Stimulated activated CD8-positive, alpha-beta memory T cell treated with anti-CD3 and anti-CD28 coated beads, Interleukin-4, amount 100 ng/mL, for 1 hour (primary cell): ENCODE measurements at places on chromosomes 16 and 17.

DNA sequence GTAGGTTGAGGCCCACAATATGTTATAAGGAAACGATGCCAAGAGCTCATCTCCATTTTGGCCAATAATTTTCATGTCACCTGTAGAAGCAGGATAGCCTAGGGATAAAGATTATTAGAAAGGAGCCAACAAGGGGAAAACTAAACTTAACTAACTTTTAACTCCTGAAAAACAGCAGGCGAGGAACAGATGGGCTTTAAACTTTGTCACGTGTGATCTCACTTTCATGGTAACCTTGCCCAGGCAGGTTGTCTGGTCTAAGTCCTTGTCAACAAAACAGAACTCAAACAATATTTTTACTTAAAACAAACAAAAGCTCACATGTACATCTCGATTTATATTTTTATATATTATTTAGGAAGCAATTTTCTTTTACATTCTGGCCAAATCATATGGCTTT is 1672.0 kb downstream of the TP53TG3F start:
- no peak for DNase-seq

DNA sequence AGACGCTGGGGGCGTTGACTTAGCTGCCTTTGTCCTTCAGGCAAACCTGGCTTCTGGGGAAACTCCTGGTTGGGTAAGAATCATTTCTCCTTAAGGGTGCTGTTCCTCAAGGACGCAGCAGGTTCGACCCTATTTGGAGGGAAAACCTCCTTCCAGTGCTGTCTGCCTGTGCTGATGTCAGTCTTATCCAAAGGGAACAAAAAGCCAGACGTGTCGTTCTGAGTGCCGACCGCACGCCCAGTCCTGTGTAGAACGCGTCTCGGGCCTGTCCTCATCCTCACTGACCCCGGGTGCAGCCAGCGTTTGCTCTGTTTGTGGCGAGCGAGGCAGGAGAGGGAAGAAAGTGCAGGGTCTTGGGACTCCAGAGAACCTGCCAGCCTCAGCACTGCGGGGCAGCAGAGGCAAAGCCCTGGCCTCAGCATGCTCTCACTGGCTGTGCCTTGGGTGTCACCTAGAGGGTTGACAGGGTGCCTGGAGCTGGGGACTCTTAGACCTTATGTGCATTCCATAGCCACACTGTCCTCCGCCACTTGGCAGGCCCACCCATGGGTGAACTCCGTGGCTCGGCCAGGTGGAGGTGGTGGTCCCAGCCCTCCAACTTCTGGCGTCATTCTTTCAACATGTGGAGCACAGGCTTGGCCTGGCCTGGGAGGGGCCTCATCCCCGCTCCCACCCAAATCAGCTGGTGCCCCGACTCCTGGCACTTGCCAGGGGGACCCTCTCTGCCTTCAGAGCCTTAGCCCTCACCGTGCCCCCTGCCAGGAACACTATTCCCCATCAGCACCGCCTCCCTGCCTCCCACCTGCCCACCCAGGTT is 6.0 kb downstream of the SNN start:
- DNase-seq: no peak

DNA sequence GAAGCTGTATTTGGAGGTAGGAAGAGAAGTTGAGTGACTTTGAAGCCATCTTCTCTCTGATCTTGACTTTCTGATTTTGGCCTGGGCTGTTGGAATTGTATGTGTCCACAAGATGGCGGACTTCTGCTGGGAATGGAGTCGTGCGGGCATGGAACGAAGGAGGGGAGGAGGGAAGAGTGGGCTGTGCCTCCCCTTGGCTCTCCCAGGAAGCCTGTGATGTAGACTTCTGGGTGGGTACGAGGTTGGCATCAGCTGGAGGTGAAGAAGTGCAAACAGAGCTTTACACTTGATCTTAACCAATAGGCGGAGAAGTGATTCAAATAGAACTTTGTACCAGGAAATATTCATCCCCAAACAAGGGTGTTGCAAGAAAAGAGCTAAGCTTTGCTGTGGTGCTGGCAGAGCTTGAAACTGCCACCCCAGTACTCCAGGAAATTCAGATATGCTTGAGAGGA is 7.4 kb upstream of the TMEM220 start:
- no peak for DNase-seq

- DNase-seq: no peak
Measured at GRCh38 chr17:31605761-31606160, 214.3 kb downstream of the RAB11FIP4 start.

GRCh38 chr17:39239640-39240314 is 14.0 kb upstream of the STAC2 start:
- DNase-seq: peak; percentile 48

DNA sequence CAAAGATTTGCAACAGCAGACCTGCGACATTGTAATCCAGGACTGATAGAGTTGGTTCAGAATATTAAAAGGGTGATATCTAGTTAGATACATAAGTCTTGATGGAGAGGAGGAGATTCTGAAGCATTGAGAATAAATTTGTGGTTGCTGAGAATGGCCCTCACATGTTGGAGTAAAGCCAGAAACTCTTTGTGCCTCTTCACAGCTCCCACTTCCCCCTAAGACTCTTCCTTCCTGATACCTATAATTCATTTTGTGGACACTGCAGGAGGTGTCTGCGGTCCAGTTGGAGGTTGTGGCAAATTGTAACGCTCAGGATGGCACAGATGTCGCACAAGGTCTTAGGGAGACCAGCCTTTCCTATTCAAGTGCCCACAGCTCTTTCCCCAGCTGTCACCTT is 17.5 kb downstream of the WWOX start:
- no peak for DNase-seq

DNA sequence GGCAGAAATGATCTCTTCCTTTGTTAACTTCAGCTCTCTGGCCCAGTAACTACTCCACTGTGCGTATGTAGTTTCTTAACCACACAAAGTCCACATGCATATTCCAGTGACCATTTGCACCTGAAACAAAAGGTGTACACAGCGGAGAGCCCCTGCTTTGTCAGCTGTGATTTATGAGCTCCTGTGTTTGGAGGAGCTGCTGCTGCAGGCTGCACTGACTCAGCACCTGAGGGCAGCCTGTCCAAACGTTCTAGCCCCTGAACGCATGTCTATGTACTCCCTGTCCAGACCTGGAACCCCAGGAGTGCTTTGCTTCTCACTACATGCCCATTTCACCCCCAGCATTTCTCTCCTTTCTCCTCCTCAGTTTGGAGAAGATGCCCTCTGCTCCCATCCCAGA is 216.1 kb downstream of the ABCC12 start:
- no peak for DNase-seq

GRCh38 chr17:59842901-59843652 is 49.7 kb downstream of the TUBD1 start:
- DNase-seq: no peak

- no peak for DNase-seq
Measured at GRCh38 chr16:21227866-21228265, 5.6 kb upstream of the ANKS4B start.

GRCh38 chr16:49635591-49636581 is 220.0 kb downstream of the ZNF423 start:
- no peak for DNase-seq

DNA sequence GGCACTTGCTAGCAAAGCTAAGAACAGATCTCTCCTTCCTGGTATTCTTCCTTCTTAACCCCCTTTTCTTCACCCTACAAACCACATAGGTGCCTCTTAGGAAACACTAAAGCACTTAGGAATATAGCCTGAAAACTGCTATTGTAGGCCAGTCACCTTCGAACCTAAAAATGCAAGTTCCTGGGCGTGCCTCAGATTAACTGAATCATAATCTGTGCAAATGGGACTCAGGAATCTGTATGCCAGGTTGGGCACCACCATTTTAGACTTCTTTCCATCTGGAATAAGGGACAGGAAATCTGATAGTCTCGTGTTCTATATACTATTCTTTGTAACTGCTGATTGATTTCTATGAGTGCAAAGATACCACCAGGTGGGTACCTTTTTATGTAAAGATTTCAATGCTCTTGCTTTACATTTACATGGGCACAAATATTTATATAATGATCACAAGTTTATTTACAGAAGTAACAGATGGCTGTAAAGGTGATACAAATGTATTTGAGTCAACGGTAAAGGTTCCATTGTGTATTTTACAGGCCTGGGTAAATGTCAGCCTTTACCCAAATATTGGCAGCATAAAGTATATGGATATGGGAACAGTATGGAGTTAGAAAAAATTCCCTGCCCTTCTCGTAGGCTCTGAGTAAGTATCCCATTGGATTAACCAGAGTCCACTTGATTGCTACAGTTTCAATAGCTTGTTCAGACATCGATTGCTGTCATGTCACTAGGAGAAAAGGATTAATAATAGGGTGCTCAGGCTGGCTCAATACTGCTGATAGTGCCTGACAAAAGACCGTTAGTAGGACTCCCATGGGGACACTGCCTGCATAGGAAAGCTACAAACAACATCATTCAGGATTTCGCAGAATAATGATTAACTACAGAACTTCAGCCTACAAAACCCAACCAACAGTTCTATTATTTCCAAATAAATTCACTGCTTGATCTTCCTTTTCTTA is 124.7 kb downstream of the SNX11 start:
- DNase-seq: no peak

- DNase-seq: no peak
Measured at GRCh38 chr16:8853150-8853549, 15.7 kb downstream of the CARHSP1 start.

DNA sequence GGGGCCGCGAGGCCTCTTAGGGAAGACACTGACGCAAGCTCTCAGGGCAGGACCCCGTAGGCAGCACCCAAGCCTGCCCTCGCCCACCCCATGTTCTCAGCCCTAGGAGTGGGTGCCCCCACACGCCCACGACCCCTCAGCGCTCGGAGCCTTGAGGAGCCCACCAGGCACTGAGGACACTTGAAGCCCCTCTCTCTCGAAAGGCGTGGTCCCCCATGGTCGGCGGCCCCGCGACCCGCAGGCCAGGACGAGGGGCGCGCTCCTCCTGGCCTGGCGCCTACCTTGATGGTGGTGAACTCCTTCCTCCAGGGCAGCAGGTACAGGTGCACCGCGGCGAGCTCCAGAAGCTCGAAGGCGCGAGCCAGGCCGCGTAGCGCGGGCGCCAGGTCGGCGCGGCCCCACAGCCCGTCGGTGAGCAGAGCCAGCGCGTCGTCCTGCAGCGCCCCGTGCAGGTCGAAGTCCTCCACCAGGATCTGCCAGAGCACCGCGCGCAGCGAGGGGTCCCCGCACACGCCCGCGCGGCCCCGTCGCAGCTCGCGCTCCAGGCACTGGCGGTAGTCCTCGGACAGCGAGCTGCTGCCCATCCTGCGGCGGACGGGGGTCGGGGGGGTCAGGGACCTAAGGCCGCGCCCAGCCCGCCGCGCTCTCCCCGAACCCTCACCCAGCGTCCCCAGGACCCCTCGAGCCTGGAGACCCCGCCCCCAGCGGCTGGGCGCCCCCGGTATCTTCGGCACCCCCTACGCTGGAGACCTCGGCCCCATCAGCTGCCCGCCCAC is 668 bp downstream of the SPATA2L start:
- DNase-seq: no peak

- no peak for DNase-seq
Measured at GRCh38 chr16:59988591-59988990, 1254.5 kb upstream of the GOT2 start.

- no peak for DNase-seq
Measured at GRCh38 chr17:65301184-65301583, 164.0 kb downstream of the RGS9 start.

- no peak for DNase-seq
Measured at GRCh38 chr17:46892192-46892703, 30.7 kb upstream of the GOSR2 start.

DNA sequence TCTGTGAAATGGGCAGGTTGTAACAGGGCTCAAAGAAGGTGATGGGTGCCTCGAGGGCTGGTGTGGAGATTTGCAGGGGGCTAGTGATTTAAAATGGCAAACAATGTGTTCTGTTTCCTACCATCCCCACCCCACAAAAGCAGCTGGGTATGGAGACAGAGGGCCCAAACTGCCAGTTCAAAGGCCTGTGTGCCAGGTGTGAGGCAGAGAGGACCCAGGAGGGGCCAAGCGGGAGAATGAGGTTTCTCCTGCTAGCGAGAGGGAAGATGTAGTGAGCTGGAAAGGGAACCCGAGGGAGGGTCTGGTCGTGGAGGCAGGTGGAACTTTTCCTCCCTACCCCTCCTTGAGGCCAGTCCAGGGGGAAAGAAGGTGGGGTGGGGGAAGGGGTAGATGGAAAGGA is 39.4 kb downstream of the LAT start:
- DNase-seq: no peak

DNA sequence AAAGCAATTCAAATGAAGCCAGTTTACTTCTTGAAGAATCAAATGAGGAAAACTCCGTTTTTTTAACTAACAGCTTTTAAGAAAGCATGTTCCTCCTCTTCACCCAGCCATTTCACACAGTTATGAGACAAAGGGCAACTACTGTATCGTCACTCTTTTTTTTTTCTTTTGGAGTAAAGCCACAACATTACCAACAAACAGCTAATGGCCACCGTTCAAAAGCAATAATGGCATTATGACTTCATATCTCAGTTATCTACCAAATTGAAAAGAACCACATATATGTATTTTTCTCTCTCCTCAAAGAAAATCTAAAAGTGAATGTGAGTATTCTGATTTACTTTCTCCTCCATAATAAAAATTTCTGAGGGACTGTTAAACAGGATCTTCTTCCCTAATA is 14.5 kb downstream of the GRB2 start:
- no peak for DNase-seq

GRCh38 chr17:58534901-58535421 is 20.5 kb upstream of the MTMR4 start:
- DNase-seq: no peak

DNA sequence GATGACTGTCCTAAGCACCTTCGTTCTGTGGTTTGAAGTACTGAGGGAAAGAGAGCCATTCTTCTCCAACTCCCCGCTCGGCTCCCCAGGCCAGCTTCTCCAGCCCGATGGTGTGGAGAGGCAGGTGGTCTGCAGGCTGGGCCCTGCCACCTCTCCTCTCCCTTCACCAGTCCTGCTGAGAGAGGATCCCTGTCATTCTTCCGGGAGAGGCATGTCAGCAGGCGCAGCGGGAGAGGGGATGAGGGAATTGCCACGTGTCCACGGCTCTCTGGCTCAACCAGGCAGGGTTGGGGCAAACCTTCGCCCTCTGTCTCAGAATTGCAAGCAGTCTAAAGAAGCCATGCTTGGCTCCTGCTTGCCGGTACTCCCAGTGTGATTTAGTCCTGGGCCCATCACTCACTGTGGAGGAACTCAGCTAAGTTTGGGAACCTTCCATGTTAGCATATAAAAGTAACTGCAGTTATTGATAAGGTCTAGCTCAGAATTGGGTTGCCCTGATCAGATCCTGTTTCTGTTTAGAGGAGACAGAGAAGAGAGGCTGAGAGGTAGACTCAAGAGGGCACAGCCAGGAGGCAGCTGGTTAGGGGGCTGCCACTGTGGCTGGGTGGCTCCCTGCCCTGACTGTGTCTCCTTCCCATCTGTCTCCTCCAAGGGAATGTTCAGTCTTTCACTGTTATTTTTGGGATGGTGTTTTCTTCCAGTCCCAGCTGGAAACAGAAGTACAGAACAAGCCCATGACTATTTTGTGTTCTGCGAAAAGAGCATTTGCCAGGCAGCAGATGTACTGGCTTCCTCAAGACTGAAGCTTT is 17.4 kb downstream of the HS3ST3B1 start:
- DNase-seq: no peak

DNA sequence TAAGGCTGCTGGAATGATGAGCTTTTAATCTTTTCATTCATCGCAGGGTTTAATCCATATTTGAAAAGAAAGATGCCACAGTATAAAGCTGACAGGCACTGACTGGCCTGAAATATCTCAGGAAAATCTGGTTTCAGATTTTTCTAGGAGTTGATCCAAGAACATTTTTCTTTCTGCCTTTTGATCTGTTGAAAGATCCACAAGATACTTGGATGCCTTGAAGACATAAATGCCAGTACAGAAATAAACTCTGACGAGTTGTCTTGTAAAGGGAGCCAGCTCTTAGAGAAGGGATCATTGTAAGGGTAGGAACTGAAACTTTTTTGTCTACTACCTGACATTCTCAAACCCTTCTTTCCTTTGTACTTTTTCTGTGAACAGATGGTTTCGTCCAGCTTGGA is 25.4 kb upstream of the KRT20 start:
- no peak for DNase-seq
